Activated T-helper 2 cell treated with anti-CD3 and anti-CD28 coated beads, Interferon-gamma antibody, Interleukin-2, Interleukin-4, amounts not matched to agents 10 μg/mL and 5 μg/mL and 100 μg/mL, durations not matched to agents 14 hours and 24 hours and 36 hours (primary cell): ENCODE measurements at places on chromosomes 3 and 15. TPM values are rescaled to one million over a fixed set of nuclear protein-coding genes. Genes with fewer than 3 reads are reported as not detected.

- no peak for DNase-seq
Observed at GRCh38 chr3:13378155-13378554, 42.0 kb downstream of the NUP210 start.

GRCh38 chr15:71136159-71136783 lies 21.0 kb downstream of the THSD4 start:
- no peak for DNase-seq

- no peak for DNase-seq
Observed at GRCh38 chr15:70497661-70498060, 265.7 kb downstream of the UACA start.

DNA sequence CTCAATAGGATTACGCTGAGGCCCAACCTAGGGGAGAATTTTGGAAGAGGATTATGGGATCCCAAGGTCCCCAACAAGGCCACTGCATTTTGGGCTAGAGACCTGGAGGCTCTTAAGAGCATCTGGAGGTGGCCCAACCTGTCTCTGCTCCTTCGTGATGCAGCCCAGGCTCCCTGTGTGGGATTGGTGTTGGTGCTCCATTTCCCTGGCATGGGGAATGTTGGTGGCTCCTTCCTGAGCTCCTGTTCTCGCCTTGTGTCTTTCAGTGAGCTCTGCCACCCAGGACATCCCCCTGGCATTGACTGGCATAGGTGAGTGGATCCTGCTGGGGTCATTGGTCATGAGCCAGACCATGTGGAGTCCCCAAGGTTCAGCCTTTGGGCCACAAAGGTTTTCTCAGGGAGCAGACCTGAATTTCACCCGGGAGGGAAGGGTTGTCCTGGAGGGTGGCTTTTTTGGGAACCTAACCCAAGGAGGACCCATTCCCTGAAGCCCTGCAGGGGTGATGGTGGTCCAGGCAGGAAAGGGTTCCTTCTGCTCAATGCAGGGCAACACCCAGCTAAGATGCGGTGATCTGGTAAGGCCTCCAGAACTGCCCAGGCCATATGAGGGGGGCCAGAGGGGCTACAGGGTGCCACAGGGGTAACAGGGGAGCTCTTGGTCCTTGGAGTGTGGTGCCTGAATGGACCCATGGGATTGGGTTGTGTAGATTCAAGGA lies 202.5 kb downstream of the UBE3A start:
- DNase-seq, result no peak

DNA sequence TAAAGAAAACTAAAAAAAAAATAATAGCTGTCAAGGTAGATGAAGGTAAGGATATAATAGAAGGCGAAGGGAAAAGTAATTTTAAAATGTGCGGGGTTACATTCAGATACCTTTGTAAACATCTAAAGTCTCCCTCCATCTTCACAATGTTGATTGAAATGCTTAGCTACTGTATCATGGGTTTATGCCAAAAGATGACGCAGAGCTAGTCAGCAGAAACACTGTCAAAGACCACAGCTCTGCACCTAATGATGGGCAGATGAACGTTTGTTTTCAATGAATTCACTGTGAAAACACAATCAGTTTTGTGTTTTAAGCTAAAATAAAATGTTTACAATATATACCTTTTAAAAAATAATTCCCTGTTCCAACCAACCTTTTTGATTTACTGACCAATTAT lies 61.2 kb downstream of the RFTN1 start:
- DNase-seq, result no peak

DNA sequence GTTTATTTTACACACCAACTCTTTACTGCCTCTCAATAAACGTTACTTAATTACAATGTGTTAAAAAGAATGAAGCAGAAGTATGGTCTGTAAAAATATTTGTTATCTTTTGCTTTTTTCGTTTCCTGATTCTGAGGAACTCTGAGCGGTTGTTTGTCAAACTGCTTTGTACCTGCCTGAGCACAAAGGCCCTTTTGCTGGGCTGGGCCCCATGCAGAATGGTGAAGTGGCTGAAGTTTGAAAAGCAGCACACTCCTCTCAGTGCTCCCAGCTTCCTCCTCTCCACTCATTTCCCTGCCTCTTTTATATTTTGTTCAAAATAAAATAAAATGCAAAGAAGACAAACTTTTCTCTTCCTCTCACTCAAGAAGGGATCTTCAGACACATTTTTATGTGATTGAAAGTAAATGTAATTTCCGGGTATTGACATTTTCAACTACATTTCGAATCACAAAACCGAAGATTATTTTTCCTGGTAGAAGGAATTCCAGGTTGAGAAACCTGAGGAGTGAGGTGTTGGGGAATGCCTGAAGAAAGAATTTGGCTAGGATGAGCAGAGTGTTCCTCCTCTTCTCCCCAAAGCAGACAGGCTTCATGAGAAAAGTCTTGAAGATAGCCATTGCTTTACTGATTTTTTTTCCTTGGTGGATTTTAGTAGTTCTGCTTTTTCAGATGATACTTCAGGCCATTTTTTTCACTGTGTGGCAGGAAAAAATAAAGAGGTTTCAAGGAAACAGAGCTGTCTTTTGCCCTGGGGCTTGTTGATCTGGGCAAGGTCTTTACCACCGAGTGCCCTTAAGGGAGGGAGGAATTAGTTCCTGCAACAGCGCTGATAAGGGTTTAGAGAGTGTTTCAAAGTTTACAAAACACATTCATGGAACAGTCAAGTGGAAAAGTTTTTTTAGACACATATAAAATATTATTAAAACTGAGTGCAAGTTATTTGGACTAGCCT lies 229.8 kb downstream of the NFKBIZ start:
- DNase-seq, result no peak

GRCh38 chr15:96693515-96693914 lies 363.0 kb downstream of the NR2F2 start:
- no peak for DNase-seq

- DNase-seq, result no peak
Observed at GRCh38 chr3:116165135-116165534, 280.2 kb downstream of the LSAMP start.

DNA sequence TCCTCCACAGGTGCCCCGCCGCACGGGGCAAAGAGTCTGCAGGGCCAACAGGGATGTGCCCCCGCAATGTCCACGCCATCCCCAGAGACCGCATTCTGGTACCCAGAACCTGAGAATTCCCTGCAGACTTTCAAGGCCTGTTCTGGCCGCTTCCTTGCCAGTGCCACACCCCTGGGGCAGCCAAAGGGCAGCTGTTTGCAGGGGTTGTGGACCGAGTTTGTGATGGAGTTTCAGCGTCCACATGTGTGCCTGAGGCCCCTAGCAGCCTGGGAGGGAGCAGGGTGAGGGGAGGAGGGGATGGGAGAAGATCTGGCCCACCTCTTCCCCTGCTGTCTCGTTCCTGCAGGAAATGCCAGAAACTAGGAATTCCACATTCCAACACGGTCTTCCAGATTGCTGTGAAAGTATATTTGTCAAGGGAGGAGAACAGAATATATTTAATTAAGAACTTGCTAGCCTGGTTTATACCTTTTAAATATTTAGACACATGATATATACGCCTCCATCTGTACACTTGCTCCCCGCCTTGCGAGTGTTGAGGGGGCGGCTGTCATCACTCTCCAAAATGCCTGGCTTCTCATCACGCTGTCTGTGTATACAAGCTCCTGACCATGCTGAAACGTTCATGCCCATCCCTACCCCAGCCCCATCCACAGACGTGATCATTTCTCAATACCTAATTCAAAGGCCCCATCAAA lies 31.1 kb upstream of the RASA2 start:
- DNase-seq, result no peak

- no peak for DNase-seq
Observed at GRCh38 chr3:38479431-38480092, 16.6 kb upstream of the EXOG start.

DNA sequence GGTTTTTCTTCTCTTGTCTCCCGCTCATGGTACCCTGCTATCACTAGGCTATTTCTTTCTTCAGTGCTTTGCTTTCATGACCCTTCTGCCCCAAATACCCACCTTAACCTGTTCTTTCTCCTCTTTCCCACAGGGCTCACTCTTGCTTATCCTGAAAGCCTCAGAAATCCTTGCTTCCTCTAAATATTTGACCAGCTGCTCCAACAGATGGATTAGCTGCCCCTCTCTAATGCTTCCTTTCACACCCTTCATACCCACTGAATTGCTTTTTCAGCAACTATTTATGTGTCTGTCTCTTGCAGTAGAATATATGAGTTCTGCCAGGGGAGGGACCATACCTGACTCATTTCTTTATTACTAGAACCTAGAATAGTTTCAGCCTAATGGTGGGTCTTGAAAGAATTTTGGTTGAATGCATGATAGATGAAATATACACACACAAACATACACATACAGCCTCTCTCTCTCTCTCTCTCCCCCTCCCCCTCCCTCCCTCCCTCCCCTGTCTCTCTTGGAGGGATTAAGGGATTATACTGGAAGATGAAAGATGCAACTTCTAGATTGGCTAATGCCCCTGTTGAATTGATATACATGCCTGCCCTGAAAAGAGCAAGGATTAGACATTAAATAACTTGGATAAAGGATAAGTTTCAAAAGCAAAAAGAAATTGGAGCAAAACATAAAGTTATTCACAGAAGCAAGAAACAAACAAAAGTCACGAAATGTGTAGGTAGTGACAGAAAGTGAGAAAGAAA lies 95.0 kb upstream of the GADL1 start:
- DNase-seq, result no peak

- DNase-seq, result no peak
Observed at GRCh38 chr3:98971169-98971681, 69.7 kb upstream of the DCBLD2 start.

DNA sequence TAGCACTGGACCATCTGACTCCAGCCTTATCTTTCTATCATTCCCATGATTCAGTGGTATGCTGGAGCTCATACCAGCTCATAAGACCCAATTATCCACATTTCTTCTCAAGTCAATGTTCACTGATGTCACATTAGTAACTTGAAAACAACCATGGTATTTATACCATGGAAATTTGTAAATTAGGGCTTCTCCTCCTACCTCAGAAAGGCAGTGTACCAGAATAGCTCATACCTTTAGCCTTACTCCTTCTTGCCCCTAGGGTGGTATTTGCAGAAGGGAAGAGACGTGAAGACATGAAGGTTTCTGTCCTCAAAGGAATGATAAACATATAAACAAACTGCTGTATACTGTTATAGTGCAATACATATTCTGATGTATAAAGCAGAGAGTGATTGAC lies 114.2 kb downstream of the NEK11 start:
- no peak for DNase-seq

- no peak for DNase-seq
Observed at GRCh38 chr3:96213393-96213792, 601.0 kb upstream of the EPHA6 start.

- DNase-seq, result no peak
Observed at GRCh38 chr3:194730365-194730764, 44.7 kb downstream of the FAM43A start.

DNA sequence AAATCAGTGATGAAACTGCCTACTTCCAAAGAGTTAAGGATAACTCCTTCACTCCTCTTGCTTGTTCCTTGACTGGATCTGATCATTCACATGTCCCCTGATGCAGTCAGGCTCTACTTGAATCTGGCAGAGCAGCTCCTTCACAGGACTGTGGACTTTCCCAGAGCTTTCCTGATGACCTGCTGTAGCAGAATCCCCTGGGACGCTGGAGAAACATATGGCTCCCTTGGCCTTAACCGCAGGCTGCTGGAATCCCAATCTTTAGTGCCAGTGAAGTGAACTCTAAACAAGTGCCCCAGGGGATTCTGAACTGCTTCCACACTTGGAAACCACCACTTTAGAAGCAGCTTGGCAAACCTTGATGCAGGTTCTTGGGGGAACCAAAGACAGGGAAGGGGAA lies 217.8 kb downstream of the CHST2 start:
- DNase-seq, result no peak

GRCh38 chr15:99057020-99057419 lies 47.9 kb upstream of the SYNM start:
- no peak for DNase-seq

The GRAMD1C gene
- total RNA-seq, result 0.37 and 0.87 TPM in 2 replicates

The C3orf49 gene
- total RNA-seq, result not detected in 2 replicates

The CFAP92 gene
- total RNA-seq, result 0.37 TPM in 1 of 2 replicates, not detected in the other

The ASB14 gene
- total RNA-seq, result not detected in 2 replicates

The CPA3 gene
- total RNA-seq, result not detected in 2 replicates

The RBP2 gene
- total RNA-seq, result not detected in 2 replicates

The ZNF80 gene
- 0.64 and 0.74 TPM in 2 replicates for total RNA-seq

The ATP8B4 gene
- total RNA-seq, result 69.7 and 75.3 TPM in 2 replicates

The GMPPB gene
- total RNA-seq, result 45.9 and 48.0 TPM in 2 replicates

The AADACL2 gene
- total RNA-seq, result not detected in 2 replicates

The XCR1 gene
- total RNA-seq, result 0.05 and 0.07 TPM in 2 replicates

The SCAMP5 gene
- total RNA-seq, result 0.89 and 0.99 TPM in 2 replicates
